ENCODE measurements at places on chromosomes 3 and 15.
A peak's percentile ranks its signal among the peaks of the same experiment; 100 is the strongest.

- DNase-seq: no peak
Observed at GRCh38 chr3:127666676-127667075, 6.1 kb upstream of the ABTB1 start.

DNA sequence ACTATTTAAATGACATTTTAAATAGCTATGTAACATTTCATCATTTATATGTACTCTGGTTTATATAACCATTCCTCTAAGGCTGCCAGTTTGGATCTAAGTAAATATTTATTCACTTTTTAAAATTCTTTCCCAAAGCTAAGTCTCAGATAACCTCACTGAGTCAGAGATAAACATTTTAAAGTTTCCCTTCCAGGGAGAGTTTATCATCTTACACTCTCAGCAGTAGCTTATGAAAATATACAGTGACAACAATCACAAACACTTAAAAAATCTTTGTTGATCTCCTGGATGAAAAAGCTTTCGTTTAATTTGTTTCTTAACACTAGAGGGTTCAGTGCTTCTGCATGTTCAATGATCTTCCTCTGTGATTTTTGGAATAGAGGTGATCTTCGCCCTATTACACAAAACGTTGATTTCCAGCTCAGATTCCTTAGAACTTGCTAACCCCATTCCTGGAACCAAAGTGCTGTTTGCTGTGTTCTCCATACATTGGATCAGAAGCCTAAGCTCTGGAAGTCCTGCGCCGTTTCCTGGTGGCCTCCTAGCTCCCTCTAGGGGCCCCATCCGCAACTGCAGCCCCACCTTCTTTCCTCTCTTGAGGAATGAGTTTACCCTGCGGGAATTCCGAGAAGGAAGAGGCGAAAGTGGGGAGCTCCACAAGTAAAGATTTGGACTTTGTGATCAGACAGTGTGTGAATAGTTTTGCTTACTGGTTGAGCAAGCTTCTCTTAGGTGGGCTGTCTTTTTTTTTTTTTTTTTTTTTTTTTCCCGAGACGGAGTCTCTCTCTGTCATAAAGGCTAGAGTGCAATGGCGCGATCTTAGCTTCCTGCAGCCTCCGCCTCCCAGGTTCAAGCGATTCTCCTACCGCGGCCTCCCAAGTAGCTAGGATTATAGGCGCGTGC, 29.3 kb upstream of the SACM1L start:
- peak; percentile 35 for DNase-seq

GRCh38 chr3:158918008-158918407, 116.2 kb downstream of the MFSD1 start:
- peak; percentile 38 for DNase-seq

- DNase-seq: no peak
Observed at GRCh38 chr3:149575961-149576564, 81.8 kb downstream of the WWTR1 start.

GRCh38 chr3:151058740-151059139, 26.7 kb upstream of the MED12L start:
- DNase-seq: no peak

DNA sequence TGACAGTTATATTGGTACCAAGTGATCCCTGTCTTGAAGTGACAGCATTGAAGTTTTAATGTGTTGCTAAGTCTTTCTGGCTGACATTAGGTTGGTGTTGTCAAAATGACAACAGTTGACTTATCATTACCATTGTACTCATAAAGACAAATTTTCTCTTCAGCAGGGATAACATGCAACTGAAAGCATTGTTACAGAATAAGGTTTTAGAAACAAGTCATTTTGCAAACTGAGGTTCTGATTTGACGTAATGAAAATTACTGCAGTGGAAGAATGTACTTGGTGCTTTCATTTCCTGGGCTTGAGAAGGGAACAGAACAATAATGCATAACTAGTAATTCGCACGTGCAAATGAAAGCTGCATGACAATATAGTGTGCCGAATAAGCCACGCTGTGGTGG, 75.1 kb downstream of the MOBP start:
- DNase-seq: no peak

DNA sequence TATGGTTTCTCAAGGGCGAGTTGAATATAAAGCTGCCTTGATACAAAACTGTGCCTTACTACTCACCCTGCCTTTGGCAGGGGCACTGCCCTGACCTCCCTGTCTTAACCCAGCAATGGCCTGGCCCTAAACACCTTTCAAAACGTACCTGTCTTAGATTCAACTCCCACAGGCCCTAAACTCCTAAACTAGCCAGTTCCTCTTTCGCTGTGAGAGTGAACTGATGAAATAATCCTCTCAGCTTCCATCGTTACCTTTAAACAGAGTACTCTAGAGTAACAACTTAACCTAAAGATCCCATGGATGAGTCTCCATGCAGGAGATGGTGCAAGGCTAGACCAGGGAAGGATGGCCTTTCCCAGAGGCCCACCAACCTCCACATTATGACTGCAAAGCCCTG, 133.0 kb upstream of the THBS1 start:
- no peak for DNase-seq

DNA sequence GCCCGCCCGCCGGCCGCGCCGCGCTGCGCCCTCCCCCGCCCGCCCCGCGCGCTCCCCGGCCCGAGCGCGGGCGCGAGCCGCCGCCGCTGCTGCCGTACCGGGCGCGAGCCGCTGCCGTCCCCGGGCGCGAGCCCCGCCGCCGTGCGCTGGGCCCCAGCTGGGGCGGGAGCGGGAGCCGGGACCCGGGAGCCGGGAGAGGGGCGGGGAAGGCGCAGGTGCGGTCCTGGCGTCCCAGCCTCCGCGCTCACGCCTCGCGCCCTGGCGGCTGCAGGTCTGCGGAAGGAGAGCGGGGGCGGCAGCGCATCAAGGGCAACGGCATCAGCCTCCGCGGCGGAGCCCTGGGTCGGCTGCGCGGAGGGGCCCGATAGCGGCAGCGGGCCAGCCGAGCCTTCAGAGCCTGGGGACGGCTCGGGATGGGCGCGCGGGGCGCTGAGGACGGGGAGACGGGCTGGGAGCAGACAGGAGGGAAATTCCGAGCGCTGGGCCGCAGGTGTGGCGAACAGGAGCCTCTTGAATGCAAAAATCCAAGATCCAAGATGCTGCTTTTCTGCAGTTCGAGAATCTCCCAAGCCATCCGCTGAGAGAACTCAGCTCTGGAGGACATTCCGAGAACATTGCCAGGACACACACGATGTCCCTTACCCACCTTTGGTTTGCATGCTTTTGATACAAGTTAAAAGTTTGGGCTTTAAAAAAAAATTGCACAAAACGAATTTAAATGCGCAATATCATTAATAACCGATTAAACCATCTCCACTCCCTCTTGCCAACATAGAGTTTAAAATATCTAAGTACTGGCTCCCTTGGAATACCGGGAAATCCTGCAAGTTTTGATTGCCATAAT, 251.1 kb downstream of the TJP1 start:
- DNase-seq: no peak

DNA sequence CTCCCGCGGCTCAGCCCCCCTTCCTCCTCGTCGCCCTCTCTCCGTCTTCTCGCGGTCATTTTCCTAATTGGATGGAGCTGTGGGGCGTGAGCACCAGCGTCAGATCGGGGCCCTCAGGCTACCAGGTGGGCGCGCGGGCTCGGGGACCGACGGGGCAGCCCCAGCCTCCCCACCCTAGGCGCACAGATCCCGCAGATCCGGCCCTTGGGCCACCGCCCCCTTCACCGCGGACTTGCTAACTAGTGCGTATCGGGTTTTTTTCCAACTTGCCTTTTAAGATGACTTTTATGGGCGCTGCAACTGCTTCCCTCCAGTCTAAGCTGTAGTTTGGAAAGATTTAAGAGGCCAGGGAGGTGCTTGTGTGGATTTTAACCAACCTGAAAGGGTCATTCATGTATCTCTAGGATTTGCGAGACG, 1.3 kb downstream of the ZNF710 start:
- peak; percentile 50 for DNase-seq

GRCh38 chr3:107578523-107578922, 55.8 kb downstream of the BBX start:
- DNase-seq: no peak

DNA sequence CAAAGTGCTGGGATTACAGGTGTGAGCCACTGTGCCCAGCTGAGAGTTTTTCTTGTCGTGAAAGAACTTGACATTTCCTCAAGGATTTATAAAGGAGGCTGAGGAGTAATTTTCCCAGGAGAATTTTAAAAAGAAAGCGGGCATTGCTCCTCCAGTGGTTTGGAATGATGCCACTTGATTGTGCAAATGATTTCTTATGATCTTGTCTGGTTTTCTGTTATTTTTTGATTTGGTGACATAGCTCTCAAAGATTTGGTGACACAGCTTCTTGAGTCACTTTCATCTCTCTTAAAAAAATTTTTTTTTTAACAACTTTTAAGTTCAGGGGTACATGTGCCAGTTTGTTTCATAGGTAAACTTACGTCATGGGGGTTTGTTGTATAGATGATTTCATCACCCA, 24.6 kb upstream of the NFKBIZ start:
- no peak for DNase-seq

DNA sequence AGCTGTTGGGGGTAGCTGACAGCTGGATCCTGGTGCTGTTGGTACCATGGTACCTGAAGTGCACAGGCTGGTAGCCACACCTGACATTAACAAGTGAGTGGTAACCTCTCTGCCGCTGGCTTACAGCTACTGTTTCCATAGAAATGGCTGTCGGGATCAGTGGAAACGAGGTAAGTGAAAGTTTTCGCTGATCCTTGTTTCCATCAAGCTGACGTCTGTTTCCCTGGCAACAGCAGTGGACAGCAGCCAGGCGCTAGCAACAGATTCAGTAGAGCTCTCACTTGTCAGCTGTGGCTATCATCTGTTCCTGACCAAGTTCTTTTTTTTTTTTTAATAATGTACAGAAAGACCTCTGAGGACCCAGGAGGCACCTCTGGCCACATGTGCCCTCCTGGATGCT, 166.2 kb downstream of the CHDH start:
- peak; percentile 56 for DNase-seq

GRCh38 chr3:4448187-4448586, 18.9 kb downstream of the SUMF1 start:
- DNase-seq: no peak

DNA sequence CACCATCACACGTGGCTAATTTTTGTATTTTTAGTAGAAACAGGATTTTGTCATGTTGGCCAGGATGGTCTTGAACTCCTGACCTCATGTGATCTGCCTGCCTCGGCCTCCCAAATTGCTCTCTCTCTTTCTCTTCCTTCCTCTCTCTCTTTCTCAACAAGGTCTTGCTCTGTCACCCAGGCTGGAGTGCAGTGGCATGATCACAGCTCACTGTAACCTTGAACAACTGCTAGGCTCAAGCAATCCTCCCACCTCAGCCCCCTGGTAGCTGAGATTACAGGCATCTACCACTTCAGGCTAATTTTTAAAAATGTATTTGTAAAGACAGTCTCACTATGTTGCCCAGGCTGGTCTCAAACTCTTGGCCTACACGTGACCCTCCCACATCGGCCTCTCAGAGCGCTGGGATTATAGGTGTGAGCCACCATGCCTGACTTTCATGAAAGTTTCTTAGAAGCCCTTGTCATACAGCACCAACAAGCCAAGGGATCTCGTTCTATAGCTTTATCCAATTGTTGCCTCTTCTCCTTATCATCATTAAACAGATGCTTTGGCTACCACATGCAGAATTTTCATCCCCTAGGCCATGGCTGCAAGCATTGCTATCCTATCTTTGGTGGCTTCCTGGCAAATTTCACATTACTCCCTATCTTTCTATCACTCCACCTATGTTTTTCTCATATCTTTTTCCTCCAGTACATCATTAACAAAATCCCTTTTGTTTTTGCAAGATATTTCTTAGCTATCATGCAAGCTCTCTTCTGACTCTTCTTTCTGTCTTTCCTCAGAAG, 5.7 kb downstream of the CCDC32 start:
- DNase-seq: no peak

DNA sequence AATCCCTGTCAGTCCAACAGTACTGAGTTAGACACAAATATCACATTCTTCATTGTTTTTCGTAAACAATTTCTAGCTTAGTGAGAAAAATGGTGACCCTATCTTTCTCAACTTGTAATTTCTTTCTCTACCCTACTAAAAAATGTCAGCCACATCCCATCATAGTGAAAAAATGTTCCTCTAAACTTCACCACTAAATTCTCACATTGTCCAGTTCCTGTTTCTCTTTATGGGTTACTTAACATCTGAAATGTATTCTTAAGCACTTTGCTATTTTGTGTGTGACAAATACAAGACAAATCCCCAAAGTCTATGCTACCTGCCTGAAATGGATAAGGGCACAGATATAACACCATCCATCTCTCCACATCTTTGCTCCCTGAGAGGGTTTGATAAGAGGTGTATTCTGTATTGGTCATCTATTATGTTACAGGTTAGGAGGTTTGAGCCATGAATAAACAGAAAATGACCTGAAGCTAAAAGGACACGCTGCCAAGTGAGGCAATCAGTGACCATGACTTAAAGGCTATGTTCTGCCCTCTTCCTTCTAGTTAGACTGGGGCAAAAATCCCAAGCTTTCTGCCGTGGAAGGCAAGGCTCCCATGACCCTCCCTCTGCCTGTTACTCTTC, 118.2 kb downstream of the GADL1 start:
- DNase-seq: no peak

DNA sequence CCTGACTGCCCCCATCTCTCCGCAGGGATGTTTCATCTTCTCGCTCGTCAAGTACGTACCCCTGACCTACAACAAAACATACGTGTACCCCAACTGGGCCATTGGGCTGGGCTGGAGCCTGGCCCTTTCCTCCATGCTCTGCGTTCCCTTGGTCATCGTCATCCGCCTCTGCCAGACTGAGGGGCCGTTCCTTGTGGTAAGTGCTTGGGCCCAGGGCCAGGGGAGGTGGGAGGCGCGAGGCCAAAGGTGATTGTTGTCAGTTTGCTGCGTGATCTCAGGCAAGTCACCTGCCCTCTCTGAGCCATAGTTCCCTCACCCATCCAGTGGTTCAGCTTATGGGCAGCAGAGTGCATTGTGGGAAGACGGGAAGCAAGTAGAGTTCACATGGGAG, 58.5 kb downstream of the GRIP2 start:
- no peak for DNase-seq

DNA sequence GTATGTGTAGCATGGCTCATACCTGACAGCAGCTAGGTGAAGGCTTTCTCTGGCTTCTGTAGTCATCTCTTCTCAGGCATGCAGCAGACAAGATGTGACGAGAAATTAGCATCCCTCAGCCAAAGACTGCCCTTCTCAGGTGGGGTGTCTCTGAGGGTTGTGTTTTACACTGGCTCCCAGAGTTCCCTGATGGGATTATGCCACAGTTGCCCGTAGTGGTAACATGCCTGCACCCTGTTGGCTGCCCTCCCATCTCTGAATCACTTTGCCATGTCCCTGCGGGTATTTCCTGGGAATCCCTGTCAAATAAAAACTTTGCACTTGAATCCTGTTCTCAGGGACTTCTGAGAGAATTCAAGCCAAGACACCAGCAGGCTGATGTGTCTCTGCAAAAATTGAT, 70.5 kb downstream of the LRTM1 start:
- no peak for DNase-seq

DNA sequence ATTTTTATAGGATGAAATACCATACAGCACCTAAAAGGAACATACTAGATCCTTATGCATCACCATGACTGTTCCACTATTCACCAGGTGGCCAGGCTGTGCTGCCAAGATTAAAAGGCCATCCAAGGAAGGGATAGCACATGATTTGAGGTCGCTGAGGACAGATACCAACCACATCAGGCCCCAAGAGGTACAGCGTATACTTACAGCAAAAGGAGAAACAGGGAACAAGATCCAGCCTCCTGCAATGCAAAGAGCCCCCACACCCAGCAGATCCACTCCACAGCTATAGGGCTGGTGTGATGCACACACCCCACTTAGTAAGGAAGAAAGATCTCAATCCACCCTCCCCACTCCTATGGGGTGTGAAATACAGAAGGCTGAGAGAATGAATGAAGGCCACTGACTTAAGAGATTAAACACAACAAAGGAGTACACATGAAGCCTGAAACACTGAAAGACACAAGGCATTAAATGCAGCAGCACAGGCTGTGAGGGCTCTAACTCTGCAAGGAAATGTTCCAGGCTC, 32.0 kb upstream of the ZNF445 start:
- no peak for DNase-seq
